ENCODE measurements at places on chromosomes 5 and 9.

DNA sequence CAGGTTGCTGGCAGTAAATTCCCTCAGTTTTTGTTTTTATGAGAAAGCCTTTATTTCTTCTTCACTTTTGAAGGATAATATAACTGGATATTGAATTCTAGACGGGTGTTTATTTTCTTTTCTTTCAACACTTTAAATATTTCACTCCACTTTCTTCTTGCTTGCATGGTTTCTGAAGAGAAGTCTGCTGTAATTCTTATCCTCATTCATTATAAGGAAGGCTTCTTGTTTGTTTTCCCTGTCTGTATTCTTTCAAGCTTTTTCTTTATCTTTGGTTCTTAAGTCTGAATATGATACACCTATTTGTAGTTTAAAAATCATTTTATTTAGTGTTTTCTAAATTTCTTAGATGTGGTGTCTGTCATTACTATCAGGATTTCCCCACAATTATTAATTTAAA lies 1054.3 kb downstream of the TLE1 start:
- DNase-seq: no peak

GRCh38 chr5:138234651-138235050 lies 21.5 kb upstream of the CDC23 start:
- no peak for DNase-seq

DNA sequence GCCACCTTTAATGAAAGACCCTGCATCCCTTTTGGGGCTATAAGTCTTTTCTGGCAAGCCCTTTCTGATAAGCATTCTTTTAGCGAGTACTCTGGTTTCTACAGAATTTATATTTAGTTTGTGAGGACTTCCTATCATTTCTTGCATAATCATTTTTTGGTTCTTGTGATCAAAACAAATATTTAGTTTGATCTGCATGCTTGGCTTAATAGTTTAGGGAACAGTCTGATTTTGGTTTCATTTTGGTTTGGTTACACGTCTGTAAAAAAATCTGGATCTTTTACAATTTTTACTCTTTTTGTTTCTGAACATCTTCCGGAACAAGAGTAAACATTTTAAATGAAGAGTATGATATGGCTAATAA lies 1074.4 kb downstream of the CDH9 start:
- DNase-seq: no peak

GRCh38 chr5:134625559-134625958 lies 7.1 kb downstream of the SAR1B start:
- DNase-seq: no peak

DNA sequence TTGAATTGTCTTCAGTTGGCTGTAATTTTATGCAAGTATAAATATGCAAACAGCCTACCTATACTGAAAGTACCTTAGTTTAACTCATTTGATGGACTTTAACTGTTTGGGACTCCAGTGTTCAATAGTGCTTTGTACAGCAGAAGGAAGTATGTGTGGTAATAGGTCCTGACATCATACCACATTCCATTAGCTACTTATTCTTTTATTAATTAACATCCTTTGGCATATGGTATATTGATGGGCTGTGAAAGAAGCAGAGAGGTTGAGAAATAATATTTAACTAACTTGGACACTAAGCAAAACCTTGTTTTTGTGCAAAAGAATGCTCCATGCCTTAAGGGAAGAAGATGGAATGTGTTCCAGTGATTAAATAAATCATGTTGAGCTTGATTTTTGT lies 97.6 kb upstream of the SEMA6A start:
- no peak for DNase-seq

- DNase-seq: no peak
Observed at GRCh38 chr5:1262381-1262780, 32.5 kb downstream of the TERT start.

- no peak for DNase-seq
Observed at GRCh38 chr5:124877501-124878146, 131.2 kb upstream of the ZNF608 start.

DNA sequence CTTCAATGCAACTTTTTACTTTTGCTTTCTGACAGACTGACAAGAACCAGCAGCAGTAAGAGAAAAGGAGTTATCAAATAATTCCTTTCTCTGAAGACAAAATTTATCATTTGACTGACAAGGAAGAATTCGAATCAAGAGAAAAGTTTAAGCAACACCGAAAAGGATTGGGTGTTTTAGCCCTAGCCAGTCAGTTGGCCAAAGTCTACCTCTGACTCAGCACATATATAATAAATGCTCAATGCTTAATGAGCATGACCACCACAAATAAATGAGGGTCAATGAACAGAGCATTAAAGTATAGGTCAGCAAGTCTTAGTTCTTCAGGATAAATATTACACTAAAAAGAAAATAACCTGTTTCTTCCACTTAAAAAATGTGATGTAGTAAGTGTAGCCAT lies 1603.5 kb upstream of the C9orf72 start:
- no peak for DNase-seq

- DNase-seq: no peak
Observed at GRCh38 chr9:136232969-136233368, 12.6 kb downstream of the QSOX2 start.

DNA sequence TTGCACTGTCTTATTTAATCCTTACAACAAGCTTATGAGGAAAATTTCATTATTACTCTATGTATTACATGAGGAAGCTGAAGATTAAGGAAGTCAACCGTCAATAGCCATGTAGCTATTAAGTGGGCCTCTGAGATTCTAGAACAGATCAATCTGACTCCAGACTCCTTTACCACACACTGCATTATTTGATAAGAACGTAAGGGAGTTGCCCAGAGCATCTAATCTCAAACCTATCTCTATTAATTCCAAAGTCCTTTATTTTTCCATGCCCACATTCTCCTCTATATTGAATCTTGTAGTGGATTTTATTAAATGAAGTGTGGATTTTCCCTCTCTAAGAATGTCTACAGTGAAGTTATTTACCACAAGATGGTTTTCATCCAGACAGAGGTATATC lies 118.2 kb upstream of the MTAP start:
- no peak for DNase-seq

Measured in stimulated activated CD4-positive, alpha-beta T cell treated with anti-CD3 and anti-CD28 coated beads, TNF-alpha, amount 100 ng/mL, for 4 hours (primary cell).